WERI-Rb-1 (cell line): ENCODE measurements at places on chromosomes 12 and 14.

DNA sequence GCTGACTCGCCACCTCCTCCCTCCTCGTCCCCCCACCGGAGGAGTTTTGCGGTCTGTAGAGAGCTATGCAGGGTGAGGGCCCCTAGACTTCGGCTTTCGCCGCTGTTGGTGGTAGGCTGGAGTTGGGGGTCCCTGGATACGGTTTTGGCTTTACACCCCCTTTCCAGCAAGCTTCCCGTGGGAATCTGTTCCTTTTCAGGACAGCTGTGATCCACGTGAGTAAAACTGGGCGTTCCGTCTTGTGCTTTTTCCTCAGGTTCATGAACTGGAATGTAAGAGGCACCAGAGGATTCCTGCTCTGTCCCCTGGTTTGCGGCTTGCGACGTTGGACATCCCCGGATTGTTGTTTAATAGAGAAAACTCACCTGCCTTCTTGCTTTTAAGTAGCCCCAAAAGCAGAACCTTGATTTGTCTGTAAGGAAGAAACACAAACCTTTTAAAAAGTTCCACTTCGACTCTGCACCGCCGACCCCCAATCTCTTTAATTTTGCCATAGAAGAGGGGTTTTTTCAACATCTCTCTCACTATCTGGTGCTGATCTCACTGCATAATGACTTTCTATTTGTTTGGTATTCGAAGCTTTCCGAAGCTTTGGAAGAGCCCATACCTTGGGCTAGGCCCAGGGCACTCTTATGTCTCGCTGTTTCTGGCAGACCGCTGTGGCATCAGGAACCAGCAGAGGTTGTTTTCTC is 490 bp downstream of the PRORP start:
- DNase-seq: no peak

- DNase-seq: no peak
Measured at GRCh38 chr14:79021766-79022165, 851.6 kb downstream of the NRXN3 start.

- DNase-seq: no peak
Measured at GRCh38 chr14:61577506-61577931, 117.8 kb upstream of the HIF1A start.

- DNase-seq: no peak
Measured at GRCh38 chr14:100398044-100398443, 74.9 kb downstream of the SLC25A47 start.

DNA sequence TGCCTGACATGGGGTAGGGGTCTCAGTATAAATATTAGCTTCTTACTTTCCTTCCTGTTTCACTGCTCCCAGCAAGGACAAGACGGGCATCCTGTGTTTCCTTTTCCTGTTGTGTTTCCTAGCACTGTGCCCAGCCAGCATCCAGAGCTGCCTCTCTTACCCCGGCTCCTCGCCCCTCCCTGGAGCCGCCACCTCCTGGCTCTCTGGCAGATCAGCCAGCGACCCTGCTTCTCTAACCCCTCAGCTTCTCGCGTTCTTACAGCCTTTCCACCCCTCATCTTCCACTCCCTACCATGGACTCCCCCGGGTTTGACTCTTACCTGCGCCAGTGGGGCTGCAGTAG is 17.8 kb downstream of the HDAC7 start:
- DNase-seq: no peak

- no peak for DNase-seq
Measured at GRCh38 chr12:93892423-93893268, 215.5 kb downstream of the CRADD start.

DNA sequence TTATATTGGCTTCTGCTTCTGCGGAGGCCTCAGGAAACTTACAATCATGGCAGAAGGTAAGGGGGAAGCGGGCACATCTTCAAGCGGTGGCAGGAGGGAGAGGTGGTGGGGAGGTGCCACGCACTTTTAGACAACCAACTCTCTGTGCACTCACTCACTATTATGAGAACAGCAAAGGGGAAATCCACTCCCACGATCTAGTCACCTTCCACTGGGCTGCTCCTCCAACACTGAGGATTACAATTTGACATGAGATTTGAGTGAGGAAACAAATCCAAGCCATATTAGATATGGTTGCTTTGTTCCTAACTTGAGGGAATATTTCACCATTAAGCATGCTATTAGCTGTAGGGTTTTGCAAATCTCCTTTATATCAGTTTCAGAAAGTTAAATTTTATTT is 80.3 kb downstream of the UNC79 start:
- DNase-seq: no peak

GRCh38 chr12:11633968-11634367 is 15.5 kb upstream of the ETV6 start:
- no peak for DNase-seq

- DNase-seq: no peak
Measured at GRCh38 chr12:64627771-64628170, 17.5 kb downstream of the RASSF3 start.

GRCh38 chr12:19447386-19447785 is 8.1 kb downstream of the AEBP2 start:
- no peak for DNase-seq

DNA sequence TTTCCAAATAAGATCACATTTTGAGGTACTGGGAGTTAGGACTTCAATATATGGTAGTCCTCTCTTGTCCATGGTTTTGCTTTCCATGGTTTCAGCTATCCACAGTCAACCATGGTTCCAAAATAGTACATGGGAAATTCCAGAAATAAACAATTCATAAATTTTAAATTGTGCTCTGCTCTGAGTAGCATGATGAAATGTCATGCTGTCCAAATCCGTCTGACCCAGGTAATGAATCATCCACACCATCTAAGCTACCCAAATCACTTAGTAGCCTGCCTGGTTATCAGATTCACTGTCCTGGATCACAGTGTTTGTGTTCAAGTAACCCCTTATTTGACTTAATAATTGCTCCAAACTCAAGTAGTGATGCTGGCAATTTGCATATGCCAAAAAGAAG is 197.9 kb downstream of the TMTC3 start:
- DNase-seq: no peak
